Calu3 (cell line): ENCODE measurements at places on chromosomes 6 and 20.

GRCh38 chr20:2212456-2213015 lies 83.3 kb upstream of the TGM3 start:
- no peak for DNase-seq

GRCh38 chr6:108570517-108570916 lies 9.8 kb downstream of the FOXO3 start:
- no peak for DNase-seq

DNA sequence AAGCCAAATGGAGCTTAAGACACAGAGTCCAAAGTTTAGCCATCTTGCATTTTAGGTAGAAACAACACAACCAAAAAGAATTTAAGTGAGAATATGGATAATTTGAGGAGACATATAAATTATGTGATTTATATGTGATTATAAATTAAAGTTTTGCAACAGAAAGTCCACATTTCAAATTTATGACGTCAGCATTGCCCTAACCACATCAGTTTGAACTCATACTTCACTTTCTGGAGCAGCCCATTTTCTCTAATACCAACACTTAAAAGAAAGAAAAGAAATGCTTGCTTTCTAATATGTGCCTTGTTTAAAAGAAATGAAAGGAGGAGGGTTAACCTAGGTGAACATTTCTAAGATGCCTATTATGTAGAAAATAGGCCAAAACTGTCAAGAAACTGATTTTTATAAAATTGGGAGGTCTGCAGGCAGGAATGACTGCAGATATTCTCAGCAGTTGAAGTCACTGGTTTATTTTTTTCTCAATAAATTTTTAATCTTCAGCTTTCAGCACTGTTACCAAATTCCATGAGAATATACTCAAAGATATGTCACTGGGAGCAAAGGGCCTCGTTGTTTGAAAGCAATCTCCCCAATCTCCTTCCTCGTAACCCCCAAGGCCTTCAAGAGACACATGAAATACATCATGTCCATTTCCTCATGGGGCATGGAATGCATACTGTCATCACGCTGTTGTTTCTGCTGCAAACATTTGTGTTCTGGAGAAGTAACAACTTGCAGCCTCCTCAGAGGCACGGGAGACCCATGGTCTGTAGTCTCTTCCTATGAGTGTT lies 137.8 kb downstream of the SOD2 start:
- DNase-seq: no peak

DNA sequence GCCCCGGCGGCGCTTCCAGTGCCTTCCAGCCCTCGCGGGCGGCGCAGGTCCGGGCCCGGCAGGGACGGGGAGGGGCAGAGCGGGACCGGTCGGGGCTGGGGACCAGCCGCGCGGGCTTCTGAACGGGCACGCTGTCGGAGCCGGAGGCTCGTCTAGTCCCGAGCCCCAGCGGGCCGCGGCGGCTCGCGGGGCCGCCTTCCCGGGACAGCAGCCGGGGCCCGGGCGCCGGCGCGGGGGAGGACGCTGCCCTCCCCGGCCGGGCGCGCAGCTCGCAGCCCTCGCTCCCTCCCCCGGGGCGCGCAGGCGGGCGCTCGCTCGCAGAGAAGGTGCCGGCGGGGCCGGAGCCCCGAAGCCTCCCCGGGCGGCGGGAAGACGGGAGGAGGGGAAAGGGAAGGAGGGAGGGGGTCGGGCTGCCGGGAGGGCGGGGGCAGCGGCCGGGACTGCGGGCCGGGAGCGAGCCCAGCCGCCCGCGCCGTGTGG lies 696 bp upstream of the SIRPA start:
- peak; percentile 59 for DNase-seq

GRCh38 chr6:9621276-9621675 lies 793.6 kb downstream of the TFAP2A start:
- DNase-seq: no peak

GRCh38 chr6:42453031-42453653 lies 1.4 kb upstream of the TRERF1 start:
- peak; percentile 88 for DNase-seq

DNA sequence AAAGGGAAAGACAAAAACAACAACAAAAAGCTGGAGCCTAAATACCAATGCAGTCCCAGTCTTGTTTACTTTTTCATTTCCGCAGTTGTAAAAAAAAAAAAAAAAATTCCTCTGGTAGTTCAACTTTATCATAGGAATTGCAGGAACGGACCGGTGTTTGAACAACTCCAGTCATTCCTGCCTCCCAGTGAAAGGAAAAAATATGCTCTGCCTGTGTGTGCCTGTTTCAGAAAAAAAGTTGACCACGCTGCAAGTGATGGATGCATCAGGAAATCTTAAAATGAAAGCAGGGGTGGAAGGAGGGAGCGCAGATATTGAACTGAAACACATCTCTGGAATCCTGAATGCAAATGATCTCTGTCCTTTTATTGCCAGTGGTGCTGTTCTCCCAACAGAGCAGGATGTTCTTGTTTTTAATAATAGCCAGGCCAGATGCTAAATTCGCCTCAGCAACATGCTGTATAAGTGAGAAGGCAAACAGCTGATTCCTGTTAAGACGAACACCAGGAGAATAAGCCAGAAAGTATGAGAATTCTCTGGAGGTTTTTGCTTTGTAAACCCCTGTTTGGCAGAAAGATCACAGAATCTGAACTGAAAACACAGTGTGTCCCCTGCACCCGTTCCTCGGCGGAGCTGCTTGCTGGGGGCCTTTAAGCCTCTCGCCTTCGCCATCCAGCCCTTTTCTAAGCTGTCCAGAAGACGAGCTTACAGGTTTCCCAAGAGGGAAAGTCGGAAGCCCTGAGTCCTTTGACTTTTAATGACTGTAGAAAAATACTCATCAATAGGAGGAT lies 178.4 kb upstream of the SUPT3H start:
- no peak for DNase-seq

- no peak for DNase-seq
These were observed 472.9 kb downstream of the C6orf118 start for GRCh38 chr6:164836486-164836885.

GRCh38 chr20:60877071-60877857 lies 374.8 kb upstream of the CDH4 start:
- no peak for DNase-seq

GRCh38 chr6:144190080-144190479 lies 39.8 kb downstream of the STX11 start:
- no peak for DNase-seq

DNA sequence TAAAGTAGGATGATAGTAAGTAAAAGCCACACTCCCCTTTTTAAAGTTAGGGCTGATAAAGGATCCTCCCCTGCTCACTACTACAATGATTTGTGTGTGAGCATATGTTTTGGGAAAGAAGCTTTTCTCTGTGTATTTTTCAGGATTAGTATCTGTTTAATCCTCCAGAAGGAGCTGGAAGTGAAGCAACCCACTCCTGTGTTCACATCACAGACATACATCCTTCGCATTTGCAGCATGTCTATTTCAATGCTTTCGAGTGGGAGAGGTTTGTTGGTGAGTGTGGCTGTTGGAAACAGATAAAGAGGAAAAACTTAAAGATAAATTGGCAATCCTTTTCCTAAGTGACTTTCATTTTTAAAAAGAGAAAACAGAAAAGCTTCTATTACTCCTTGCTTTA lies 31.6 kb upstream of the RGS17 start:
- DNase-seq: no peak

DNA sequence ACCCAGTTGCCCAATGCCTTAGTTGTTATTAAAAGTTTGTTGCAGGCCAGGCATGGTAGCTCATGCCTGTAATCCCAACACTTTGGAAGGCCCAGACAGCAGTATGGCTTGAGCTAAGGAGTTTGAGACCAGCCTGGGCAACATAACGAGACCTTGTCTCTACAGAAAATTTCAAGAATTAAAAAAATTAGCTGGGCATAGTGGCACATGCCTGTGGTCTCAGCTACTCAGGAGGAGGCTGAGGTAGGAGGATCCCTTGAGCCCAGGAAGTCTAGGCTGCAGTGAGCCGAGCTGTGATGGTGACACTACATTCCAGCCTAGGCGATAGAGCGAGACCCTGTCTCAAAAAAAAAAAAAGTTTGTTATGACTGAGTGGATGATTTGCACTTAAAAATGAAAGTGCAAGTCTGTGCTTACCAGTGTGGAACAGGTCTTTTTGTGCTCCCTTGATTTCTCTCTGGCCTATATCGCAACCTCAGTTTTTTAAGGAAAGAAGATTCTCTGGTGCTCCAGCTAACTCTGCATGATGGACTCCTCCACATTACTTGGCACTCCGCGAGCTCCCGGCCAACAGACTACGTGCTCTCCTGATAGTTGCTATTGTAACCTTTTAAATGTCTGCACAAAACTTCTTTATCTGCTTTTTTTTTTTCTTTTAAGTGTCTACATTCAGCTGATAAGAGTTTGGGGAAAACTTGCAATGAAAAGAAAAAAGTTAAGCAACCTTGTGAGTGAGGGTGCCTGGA lies 22.1 kb downstream of the ZKSCAN3 start:
- DNase-seq: no peak

DNA sequence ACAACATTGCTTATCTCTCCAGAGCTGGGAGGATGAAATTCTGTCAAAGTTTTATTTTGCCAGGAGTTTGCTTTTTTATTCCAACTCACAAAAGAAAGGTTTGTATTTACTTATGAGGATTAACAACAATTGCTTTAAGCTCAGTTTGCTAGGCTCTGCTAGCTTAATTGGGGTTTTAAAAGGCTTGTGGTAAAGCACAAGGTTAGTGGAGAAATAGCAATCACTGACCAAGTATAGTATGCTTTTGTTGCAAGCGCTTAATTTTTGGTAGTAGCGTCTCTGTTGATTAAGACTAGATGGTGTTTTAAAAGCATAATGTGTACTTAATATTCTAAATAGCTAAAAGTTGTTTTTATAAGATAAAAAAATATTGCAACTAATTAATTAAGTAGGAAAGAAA lies 45.7 kb downstream of the TINAG start:
- no peak for DNase-seq

DNA sequence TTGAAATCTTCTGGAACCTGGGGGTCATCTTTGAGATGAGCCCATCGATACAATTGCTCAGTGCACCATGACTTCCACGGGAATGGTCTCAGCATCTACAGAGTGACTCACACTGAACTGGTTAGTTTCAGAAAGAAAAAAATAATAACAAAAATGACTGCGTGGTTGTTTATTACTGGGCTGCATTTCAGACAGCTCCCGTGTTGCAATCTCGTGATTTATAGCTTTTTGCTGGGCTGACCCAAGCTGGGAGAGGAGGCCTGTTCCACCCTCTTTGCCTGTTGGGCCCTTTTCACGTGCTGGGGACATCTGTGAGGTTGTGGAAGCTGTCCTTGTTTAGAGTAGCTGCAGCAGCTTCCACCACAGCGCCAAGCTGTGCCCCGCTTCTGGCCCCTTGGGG lies 225.5 kb downstream of the BMP7 start:
- no peak for DNase-seq

GRCh38 chr20:44734938-44735337 lies 10.7 kb upstream of the KCNK15 start:
- peak; percentile 55 for DNase-seq

DNA sequence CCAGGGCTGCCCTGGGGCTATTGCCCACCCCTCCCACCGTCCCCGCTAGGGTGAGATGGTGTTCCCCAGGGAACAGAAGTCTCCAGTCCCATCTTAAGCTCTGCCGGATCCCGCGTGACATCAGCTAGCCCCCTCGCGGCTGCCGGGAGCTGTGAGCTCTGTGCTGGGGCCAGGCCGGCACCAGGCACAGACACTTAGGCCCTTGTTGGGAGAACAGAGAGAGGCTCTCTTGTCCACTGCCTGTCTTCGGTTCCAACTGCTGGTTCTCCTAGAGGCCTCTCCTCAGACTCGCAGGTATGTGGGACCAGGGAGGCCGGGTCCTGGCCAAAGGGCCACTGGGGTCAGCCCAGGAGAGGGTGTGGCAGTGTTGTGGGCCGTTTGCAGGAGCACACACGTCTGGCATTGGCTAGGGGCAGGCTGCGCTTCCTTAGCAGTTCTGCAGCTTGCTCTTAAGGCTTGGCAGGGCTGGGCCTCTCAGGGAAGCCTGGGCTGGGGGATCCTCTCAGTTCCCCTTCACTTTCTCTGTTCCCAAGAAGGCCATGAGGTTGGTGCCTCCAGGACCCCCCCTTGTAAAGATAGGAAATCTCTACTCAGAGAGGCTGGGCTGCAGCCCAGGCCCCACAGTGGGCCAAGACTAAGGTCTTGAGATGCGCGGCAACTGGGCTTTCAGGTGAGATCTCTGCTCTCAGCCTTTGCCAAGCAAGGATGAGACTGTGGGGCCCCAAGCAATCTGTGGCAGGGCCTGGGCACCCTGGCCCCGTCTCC lies 6.3 kb downstream of the SGK2 start:
- no peak for DNase-seq

DNA sequence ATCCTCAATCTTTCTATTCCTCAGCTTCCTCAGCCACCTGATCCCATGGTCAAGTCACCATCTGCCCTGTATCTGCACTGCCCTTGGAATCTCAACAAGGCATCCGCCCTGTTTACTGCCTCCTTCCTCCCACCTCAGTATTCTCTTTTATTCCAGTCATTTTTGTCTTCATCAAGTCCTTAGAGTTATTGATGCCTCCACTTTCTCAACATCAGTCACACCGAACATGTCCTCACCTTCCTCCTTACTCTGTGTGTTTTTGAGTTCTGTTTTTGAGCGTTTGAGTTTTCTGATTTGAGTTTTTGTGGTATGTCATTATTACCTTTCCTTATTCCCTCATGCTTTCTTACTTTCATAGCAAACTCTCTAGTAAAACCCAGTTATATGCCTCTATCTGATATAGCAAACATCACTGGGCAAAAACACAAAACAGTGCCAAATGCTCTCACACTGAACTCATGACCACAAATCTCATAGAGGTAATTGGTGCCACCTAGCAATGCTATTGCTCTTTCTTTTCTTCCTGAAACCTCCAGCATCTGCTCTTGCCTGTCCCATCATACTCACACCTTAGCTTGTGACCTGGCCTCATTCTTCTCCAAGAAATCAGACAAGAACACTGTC lies 11.8 kb upstream of the GNRH2 start:
- no peak for DNase-seq

GRCh38 chr6:53616450-53617357 lies 48.9 kb downstream of the KLHL31 start:
- peak; percentile 12 for DNase-seq

GRCh38 chr20:23160536-23161243 lies 74.6 kb upstream of the CD93 start:
- no peak for DNase-seq

GRCh38 chr6:45900808-45901752 lies 114.6 kb downstream of the CLIC5 start:
- no peak for DNase-seq

DNA sequence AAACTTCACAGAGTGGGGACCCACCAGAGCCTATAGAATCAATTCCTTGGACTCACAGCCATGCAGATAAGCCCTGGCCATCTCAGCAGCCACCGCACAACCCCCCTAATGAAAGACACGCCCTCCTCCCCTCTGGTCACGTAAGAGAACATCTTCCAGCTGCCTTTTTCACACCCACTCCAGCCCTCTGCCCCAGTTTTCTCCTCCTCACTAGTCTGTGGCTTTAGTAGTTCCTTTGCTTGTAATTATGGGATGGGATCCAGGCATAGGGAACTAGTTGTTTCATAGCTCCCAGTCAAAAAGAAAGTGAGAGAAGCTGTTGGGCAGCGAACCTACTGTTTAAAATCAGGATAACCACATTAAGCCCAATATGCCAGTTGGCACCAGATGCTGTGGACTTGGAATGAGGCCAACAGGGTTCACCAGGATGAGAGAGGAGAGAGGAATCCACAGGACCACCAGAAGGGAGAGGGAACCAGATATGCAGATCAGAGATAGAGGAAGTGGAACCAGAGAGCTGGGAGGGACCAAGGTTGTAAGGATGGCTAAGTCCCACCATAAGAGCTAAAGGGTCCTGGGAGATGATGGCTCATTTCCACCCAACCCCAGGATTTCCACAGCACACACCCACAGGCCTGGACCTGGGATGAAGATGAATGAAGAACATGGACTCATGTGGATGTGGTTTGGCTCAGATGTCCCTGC lies 9.0 kb upstream of the BTN3A1 start:
- no peak for DNase-seq

GRCh38 chr6:17972978-17973622 lies 14.3 kb downstream of the KIF13A start:
- DNase-seq: no peak
